ENCODE measurements at places on chromosomes 3 and 15.
A peak's percentile ranks its signal among the peaks of the same experiment; 100 is the strongest.

DNA sequence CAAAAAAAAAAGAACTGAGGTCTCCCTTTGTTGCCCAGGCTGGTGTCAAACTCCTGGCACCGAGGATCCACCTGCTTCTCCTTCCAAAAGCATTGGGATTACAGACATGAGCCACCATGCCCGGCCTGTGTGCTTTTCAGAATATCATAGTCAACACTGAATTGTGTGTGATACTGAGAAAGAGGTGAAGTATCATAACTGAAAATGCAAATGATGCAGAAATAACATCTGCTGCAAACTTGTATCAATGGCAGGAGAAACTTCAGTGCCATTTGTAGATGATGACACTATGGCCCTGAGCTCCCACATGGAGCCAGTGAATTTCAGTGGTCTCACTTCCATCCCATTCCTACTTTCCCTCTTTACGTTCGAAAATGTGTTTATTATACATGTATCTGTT lies 21.9 kb downstream of the IL12A start:
- no peak for DNase-seq

- peak; percentile 51 for DNase-seq
These were observed 3.1 kb upstream of the PTH1R start for GRCh38 chr3:46874430-46874829.

DNA sequence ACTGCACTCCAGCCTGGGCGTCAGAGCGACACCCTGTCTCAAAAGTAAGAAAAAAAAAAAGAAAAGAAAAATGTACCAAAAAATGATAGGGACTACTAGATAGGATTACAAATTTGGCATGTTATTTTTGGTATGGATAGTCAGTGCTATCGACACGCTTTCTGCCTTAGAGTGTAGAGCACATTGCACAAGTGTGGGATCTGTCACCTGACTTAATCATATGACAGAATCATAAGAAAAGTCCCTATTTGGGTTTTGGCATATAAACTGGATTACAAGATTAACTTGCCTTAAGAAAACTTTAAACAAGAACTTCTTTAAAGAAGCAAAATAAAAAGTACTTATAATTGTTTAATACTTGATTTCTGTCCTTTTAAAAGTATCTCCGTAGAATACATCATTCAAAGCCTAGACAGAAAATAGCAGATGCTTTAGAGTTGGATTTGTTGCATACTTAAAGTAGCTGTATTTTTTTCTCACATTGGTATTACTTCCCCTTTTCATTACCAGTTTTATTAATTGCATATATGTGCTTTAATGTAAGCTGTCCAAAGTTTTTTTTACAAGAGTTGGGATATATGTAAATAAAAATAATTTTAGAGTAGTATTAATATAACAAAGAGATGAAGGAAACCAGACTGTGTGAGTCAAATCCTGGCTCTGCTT lies 7.8 kb downstream of the ATP6V1A start:
- no peak for DNase-seq

GRCh38 chr3:187445356-187445755 lies 77.2 kb downstream of the RTP4 start:
- no peak for DNase-seq

DNA sequence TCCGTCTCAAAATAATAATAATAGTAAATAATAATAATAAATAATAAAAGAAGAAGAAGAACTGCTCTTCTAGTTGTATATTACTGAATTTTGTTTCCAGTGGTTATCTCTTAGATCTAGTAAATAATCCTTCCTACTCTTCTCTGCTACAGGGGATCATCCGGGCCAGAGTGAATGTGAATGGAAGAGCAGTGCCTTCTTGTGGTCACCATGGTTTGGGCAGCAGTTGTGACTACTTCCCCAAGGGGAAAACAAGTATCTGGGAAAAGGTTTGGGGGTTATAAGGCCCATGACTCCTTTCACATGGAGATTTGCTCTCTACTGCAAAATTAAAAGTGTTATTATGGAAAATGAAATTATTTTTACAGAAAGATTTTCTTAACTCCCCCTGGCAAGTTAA lies 5.5 kb upstream of the OR5K1 start:
- DNase-seq: no peak

DNA sequence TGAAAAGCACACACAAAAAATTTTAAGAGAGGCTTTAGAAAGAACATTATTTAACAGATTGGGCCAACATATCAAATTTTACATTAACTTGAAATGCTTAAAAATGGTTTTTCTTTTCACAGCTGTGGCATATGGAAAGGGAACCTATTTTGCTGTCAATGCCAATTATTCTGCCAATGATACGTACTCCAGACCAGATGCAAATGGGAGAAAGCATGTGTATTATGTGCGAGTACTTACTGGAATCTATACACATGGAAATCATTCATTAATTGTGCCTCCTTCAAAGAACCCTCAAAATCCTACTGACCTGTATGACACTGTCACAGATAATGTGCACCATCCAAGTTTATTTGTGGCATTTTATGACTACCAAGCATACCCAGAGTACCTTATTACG lies 47.5 kb downstream of the PARP14 start:
- no peak for DNase-seq

All from fibroblast of skin of back (primary cell).